Substantia nigra (tissue), 51 donors: ENCODE measurements at places on chromosomes 6 and 20.

DNA sequence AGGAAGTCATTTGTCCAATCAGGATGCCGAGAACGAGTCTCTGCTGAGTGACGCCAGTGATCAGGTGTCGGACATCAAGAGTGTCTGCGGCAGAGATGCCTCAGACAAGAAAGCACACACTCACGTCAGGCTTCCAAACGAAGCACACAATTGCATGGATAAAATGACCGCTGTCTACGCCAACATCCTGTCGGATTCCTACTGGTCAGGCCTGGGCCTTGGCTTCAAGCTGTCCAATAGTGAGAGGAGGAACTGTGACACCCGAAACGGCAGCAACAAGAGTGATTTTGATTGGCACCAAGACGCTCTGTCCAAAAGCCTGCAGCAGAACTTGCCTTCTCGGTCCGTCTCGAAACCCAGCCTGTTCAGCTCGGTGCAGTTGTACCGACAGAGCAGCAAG is 281.5 kb downstream of the TSHZ2 start:
- DNase-seq = no peak

DNA sequence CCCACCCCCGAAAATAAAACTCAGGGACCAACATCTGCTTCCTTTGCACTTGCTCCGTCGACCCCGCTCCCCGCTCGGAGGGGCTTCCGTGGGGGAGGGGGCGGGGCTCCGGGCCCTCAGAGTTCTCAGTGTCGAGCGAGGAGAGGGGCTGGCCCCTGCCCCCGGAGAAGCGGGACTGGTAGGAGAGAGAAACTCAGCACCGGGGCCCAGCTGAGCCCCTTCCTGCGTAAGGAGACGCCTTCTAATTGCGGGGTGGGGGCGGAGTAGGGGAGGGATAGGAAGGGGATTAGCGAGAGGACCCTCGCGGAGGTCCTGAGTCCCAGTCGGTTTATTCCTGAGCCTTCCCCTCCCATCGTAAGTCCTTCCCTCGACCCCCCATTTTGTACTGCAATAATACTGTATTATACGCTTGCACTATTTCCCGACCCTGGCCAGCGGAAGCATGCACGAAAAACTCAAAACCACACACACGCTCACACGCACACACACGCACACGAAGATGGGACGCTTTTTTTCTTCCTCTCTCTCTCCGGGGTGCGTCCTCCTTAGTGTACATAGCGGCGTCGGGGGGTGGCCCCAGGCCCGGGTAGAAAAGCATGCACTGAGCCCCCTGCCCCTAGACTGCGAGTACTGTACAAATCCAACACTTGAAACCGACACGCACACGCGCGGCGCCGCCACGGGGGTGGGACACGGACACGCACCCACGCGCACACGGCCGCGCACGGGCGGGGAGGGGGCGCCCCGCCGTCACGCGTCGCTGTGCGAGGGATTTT is 22.1 kb upstream of the SLC22A7 start:
- DNase-seq = no peak

- no peak for DNase-seq
Observed at GRCh38 chr6:105968603-105969333, 117.4 kb upstream of the PRDM1 start.

DNA sequence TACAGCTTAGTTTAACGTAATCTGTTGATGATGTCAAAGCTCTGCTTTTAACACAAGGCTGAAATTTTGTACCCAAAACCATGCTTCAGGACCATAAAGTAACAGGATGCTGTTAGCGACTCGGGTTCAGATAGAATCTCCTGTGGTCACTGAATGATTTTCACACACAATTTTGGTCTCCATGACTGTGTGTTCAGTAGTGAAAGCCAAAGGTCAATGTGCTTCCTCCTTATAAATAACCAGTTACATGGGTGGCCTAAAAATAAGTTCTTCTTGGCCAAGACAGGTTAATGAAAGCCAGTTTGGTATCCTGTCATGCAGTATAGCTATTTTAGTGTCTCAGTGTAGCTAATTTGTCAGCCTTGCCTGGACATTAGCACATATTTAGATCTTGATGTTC is 19.1 kb upstream of the LOC128125822 start:
- DNase-seq = no peak

DNA sequence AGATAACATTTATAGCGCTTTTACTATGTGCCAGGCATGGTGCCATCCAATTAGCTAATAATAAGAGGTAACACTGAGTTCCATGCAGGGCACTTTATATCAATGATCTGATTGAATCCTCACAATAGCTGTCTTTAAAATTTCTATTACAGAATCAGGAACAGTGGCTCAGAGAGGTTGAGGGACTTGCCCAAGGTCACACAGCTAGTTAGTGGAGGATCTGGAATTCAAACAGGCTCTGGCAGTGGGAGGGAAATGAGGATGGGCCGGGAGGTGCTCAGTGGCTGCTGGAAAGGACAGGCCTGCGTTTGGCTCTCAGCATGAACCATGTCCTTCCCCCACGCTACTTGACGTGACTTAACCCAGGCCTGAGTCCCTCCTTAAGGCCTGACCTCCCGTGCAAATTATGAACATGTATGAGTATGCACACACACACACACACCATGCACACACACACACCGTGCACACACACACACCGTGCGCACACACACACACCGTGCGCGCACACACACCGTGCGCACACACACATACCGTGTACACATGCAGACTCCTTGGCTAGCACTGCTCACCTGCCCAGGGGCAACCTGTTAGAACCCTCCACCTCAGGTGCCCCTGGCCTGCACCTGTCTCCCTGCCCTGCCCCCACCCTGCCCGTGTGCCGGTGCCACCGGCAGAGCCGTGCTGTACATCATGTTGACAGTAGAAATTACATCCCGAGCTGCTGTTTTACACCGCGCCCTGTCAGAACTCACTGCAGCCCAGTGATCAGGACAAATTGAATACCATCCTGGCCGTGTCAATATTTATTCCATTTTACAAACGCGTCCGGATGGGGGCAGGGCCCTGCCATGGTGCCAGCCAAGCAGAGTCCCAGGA is 43.7 kb downstream of the CDH22 start:
- no peak for DNase-seq

DNA sequence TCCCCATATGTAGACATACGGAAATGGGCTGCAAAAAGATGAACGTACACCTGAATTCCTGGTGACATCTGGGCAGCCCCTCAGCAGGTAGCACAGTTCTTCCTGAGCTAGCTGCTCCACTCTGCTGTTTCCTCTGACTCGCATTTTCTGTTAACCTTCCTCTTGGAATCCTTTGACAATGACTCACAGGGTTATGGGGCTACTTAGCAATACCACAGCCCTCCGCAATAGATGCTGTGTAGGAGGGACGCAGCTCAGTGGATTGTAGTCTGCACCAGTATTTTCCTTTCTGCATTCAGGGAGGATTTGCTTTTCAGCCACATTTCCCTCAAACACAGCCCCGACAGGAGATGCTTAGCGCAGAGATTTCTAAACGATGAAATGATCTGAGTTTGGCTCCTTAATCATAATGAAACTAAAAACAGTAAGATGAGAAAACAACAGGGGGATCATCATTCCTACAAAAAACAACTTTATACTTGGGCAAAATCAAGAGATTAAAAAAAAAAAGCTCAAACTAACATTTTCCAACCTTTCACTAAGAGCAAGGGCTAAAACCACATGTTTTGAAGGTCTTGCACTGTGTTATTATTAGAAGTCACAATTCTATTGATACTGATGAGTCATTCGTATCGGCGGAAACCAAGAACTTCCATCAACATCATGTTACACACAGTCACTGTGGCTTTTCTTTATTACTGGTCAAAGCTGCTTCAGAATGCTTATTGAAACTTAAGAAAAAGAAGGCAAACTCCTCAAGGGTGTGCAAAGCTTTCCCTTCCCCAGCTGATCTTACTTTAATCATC is 12.2 kb downstream of the BACH2 start:
- no peak for DNase-seq

GRCh38 chr20:54431156-54431944 is 44.0 kb upstream of the DOK5 start:
- DNase-seq = no peak

DNA sequence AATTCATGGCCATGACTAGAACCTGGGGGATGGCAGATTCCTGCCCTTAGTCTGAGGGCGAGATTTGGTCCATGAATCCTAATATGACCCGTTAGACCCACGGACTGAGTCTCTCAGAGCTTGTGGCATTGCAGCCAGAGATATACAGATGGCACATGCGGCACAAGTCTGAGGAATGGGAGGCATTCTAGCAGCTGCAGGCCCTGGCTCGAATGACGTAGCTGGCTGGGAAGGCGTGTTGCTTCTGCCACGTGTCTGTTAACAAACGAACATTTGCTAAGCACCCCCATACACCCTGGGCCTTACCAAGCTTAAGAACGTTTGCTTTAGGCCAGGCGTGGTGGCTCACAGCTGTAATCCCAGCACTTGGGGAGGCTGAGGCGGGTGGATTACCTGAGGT is 68.0 kb downstream of the CD164 start:
- no peak for DNase-seq

DNA sequence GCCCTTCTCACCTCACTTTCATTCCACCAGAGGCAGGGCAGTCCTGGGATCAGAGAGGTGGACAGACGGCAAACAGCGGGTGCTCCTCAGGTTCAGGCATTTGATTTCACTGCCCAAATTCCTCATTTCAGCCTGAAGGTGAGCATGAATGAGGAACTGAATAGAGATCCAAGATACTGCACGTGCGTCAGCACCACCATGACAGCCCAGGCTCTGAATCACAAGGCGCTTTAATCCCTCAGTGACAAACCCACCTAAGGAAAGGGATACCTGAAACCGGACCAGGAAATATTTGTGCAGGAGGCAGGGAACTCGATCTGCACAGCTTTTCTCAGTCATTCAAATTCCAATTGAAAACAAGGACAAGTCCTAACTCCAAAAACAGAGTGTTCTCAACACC is 174.8 kb upstream of the HEY2 start:
- DNase-seq = no peak

GRCh38 chr20:17543531-17544131 is 12.5 kb upstream of the BFSP1 start:
- no peak for DNase-seq

GRCh38 chr6:92150553-92150952 is 1268.8 kb downstream of the EPHA7 start:
- DNase-seq = no peak

DNA sequence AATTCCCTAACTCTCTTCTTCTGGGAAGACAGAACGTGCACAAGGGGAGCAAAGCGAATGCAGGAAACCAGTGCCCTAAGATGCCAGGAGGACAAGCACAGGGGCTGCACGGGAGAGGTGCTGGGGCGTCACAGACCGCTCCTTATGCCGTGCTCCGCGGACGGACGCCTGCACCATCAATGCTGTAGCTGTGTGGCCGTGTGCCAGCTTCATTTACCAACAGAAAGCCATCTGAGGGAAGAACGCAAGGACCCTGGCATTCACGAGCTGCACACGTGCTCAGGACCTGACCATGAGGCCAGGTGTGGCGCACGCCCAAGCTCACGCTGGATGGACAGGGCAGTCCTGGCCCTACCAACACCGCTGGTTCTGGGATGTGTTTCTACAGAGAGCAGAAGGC is 35.4 kb downstream of the WDR27 start:
- no peak for DNase-seq
